ENCODE measurements at places on chromosomes 12 and 14.

DNA sequence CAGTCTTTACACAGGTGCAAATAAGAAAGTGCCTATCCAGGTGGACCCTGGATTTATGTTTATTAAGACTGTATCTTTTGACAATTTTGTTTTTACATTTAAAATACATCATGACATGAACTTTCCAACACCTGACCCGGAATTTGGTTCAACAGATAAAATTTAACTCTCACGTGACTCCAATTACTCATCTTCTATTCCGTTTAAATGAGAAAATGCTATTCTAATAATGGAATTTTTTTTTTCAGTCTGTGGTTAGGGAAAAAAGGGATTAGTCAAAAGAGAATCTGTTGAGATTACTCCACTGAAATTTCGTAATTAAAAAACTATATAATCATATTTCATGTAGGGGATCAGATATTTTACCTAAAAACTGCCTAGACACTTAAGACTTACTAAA lies 11.1 kb downstream of the VPS37B start:
- no peak for DNase-seq

- DNase-seq: no peak
These were observed 5.3 kb downstream of the ALDH1L2 start for GRCh38 chr12:105078712-105079570.

- DNase-seq: no peak
These were observed 19.5 kb upstream of the GOLGA5 start for GRCh38 chr14:92774572-92774971.

DNA sequence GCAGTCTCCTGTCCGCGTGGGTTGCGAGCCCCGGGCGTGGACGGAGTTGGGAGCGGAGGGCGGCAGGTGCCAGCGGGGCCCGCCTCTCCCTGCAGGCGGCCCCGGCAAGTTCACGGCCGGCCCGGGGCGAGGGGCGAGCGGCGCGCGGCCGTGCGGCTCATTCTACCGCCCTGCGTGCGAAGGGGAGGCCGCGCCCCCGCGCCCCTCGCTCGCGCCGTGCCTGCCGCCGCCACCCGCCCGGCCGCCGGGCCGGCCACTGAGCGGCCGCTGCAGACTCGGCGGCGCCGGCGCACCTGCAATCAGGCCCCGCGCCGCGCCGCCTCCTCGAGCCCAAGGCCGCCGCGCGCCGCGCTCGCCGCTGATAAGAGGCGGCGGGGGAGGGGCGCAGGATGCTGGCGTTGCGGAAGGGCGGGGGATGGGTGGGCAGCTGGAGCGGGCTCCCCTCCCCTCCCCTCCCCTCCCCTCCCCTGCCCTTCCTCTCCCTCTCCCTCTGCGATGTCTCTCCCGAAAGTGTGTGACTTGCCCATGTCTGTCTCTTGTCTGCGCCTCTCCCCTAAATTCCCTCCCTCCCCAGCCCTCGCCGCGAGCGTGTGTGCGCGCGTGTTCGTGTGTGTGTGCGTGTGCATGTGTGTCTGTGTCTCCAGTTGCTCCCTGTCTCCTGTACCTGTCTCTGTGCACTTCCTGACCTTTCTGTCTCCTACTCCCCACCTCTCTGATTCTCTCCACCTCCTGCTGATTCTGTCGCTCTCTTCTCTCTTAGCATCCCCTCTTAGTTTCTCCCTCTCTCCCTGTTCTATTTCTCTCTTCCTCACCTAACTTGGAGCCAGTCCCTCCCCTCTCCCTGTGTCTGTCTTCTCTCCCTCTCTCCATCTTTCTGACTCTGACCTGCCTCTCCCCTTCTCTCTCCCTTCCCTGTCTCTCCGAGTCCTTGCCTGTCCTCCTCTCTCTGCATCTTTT lies 768.1 kb upstream of the TBX3 start:
- DNase-seq: peak; percentile 17

- DNase-seq: no peak
These were observed 1.8 kb downstream of the C1R start for GRCh38 chr12:7090222-7090998.

GRCh38 chr12:25257590-25258324 lies 7.0 kb upstream of the KRAS start:
- DNase-seq: no peak

GRCh38 chr14:55667801-55668200 lies 87.8 kb downstream of the KTN1 start:
- no peak for DNase-seq

- DNase-seq: no peak
These were observed 7.6 kb downstream of the CDCA4 start for GRCh38 chr14:105013150-105013785.

- DNase-seq: no peak
These were observed 29.0 kb downstream of the SLC2A3 start for GRCh38 chr12:7907009-7907408.

DNA sequence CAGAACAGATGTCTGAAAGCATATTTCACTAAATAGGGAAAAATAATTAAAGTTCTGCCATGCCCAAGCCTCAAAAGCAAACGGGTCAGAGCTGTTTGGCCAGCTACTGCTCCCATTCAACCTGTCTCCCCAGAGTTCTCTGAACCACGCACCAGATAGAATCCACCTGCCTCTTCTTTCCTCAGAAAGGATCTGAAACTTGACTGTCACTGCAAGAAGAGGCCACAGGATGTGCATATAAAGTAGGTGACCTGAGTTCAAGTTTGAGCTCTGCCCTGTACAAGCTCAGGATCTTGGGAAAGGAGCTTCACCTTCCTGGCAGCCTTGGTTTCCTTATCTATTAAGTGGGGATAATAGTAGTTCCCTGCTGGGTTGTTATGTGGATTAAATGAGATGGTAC lies 91.8 kb downstream of the NUAK1 start:
- DNase-seq: no peak

DNA sequence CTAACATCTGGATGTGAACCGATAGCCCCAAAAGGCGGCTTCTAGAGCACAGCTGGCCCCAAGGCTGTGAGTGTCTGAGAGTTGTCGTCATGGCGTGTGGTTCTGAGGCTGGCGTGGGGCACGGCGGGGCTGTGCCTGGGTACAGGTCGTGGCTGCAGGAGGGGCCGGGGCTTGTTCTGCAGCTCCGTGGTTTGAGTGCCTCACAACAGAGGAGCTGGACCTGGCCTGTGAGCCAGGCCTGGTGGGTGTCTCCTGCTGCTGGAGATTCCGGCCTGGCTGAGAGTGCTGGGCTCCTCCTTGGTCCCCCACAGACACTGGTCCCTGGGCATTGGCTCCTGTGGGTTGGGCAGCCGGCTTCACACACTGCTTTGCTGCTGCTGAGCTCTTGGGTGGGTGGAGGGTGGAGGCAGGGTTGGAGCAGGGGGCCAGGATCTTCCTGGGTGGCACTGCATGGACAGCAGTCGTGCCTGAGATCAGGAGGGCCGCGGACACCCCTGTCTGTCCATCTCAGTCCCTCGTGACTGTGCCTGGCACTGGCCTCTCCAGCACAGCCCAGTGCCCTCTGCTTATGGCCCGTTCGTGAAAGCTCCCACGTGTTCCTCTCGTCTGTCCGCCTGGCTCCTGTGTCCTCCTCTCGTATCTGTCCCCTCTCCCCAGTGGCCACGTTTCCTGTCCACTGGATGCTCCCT lies 31.8 kb upstream of the TEX22 start:
- peak; percentile 84 for DNase-seq

- peak; percentile 22 for DNase-seq
These were observed 19.0 kb downstream of the KCTD10 start for GRCh38 chr12:109458086-109458485.

- DNase-seq: no peak
These were observed 65.4 kb downstream of the PTPRB start for GRCh38 chr12:70571705-70572268.

DNA sequence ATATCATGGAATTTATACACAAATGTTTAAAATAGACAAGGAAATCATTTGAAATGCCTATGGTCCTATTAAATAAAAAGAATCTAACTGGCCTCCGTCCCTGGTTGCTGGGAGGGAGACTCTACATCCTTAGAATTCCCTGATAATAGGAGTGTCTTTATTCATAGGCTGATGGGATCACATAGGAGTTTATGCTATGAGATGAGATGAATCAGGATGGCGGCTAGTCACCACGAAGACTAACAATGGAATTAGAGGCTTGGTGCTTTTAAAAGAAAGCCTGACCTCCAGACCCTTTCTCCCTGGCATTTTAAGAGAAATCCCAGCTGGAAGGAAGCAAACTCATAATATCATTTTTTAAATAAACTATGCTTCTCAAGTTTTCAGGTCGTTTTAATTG lies 69.7 kb downstream of the SEC23A start:
- no peak for DNase-seq

- no peak for DNase-seq
These were observed 67.8 kb downstream of the GALNT8 start for GRCh38 chr12:4787965-4788364.

- DNase-seq: peak; percentile 89
These were observed at the start of gene NOPCHAP1 for GRCh38 chr12:104986022-104986941. Gene NOPCHAP1, plus strand, starts transcription at chr12:104986316. Its CDS starts 37 bp downstream, at chr12:104986353.

- no peak for DNase-seq
These were observed 1.7 kb downstream of the KCNH3 start for GRCh38 chr12:49540229-49541139.

- DNase-seq: peak; percentile 55
These were observed 58.1 kb upstream of the RMST start for GRCh38 chr12:97404543-97404942.

DNA sequence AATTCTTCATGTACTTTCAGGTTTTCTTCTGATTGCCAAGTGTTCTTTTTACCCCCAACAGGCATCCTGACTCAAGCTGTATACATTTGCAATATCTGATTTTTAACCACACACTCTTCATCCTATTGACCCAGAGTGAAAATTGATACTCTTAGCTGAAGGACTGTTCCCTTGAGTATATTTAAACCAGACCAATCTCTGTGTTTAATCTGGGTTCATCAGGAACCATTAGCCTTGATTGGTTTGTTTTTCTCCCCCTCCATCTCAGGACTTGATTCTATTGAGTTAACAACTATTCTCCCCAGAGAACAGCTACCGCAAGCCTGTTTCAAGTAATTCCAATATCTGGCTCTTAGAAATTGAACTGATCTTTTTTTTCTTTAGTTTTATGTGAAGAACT lies 222.3 kb upstream of the NOVA1 start:
- DNase-seq: no peak

DNA sequence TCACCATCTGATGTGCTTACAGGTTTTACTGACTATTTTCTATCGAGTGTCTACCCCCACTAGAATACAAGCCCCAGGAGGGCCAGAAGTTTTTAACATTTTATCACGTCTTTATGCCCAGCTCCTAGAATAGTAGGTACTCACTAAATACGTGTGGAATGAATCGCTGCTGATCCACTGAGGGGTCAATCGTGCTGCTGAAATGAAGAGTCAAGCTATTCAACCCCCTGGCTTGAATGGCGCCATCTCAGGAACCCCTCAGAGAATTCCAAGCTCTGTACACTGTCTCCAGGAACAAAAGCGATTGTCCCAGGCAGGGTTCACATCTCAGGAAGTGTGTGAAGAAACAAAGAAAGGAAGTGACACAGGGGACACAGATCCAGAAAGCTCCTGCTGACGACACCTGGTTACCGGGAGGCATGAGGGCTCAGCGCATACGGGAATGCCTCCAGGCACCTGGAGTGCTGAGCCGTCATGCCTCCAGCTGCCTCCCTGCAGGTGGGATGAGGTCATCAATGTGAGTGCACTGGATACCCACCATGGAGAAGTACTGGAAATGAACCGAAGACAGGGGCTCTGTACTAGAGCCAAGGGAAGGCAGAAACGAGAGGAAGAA lies 45.6 kb downstream of the PITPNM2 start:
- DNase-seq: no peak

- DNase-seq: no peak
These were observed 112.8 kb upstream of the PELI2 start for GRCh38 chr14:56005191-56006053.

- DNase-seq: no peak
These were observed 59.5 kb upstream of the CHGA start for GRCh38 chr14:92863286-92864080.

DNA sequence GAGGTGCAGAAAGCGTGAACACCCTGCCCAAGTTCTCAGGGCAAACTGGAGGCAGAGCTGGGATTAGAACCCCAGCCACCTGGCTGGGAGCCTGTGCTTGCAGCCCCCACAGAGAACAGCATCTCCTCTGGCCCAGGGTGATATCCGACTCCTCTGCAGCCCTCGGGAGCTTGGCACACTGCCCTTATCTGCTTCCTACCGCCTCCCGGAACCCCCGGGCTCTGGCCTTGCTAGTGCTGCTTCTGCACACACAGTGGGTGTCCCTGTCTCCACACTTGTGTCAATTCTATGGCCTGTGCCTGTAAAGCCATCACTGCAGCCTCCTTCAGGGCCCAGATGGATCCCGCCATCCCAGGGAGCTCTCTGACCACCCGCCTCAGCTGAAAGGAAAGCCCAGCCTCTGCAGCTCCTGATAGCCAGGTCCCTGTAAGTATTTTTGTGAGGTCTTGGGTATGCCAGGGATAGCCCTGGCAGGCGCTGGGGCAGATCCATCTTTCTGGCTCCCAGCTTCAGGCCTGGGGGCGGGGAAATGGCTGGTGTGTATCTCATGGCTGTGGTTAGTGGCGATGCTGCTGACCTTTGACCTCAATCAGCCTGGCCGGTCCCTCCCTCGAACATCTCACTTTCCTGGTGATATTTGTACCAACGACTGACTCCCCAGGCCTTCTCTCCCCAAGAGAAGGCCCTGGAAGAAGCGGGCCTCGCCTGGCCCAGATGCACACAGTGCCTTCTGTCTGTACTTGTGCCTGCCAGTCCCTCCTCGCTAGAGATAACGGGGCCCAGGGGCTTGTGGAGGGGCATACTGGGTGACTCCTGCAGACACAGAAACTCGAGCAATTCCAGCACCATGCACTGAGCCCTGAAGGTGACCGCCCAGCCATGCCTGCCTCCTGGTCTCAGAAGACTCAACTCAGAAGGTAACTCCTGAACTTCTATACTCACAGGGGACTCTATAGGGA lies 183.8 kb downstream of the CALM1 start:
- DNase-seq: no peak

- DNase-seq: peak; percentile 82
These were observed 142.5 kb downstream of the PHLDA1 start for GRCh38 chr12:75888874-75889613.

- DNase-seq: no peak
These were observed 125.2 kb downstream of the GTF2A1 start for GRCh38 chr14:81095539-81095938.

GRCh38 chr14:39851202-39851601 lies 419.0 kb upstream of the FBXO33 start:
- DNase-seq: no peak

DNA sequence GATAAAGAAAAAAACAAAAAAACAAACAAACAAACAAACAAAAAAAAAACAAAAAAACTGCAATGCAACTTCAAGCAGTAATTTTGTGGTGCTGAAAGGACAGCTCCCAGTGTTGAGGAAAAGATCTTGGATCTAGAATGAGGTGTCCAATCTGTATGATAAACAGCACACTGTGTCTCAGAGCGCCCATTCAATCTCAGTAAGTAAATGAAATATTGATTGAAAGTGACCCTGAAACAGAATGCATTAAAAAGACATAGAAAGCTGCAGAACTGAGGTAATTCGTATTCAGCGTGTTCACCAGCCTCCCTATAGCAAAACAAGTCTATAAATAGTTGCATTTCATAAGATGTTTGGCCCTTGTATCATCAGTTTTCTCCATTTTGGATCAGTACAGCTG lies 153.0 kb downstream of the NOVA1 start:
- DNase-seq: no peak

Data from pons (tissue), 1 donor.